Germinal center (tissue), 1 donor: ENCODE measurements at places on chromosomes 6 and 20.

DNA sequence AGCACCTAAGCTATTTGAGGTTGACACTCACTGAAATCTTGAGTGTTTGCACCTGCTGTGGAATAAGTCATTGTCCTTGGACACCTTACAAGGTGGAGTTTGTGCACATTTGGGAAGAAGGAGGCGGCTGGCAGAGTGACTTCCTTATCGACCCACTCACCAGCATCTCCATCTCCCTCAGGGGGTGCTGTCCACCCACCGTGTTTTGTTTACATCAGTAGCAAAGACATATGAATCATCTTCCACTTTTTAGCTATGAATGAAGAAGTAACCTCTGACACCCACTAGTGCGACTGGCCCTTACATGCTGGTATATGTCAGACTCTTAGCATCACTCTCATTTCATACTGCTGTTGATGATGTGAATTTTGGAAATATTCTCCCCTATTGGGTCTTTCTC is 119.5 kb upstream of the SGK1 start:
- peak; percentile 39 for DNase-seq

DNA sequence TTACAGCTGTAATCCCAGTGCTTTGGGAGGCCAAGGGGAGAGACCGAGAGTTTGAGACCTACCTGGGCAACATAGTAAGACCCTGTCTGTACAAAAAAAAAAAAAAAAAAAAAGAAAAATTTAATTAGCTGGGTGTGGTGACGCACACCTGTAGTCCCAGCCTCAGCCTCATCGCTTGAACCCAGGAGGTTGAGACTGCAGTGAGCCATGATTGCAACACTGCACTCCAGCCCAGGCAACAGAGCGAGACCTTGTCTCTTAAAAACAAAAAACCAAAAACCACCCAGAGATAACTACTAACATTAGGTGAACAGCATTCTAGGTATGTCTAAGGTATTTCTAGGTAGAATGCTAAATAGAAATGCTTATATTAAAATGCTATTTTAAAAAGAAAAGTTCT is 21.0 kb upstream of the PI16 start:
- no peak for DNase-seq

DNA sequence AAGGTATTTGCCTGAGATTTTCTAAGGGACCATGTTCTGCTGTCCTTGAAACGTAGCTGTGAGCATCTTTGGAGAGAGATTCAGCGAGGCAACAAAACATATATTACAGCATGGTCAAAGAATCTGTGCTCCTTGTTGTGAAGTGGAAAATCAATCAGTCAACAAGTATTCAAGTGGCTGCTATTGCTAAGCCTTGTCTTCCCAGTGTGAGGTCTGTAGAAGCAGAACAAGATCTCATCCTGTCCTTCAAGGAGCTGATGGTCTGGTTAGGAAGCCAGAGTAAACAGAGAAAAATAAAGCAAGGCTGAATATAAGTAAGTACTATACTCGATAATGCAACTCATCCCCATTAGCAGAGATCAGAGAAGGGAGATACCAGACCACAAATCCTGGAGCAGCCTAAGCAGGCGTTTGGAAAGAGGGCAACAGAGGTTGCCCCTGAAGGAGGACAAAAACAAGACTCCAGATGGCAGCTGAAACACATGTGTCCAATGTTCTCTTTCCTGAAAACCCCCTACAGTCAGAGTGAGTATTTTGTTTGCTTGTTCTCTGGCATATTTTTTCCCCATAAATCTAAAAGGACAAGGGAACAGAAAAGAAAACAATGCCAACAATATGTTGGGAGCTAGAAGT is 392.0 kb downstream of the SYNE1 start:
- no peak for DNase-seq

GRCh38 chr20:34938466-34939163 is 17.0 kb downstream of the GSS start:
- DNase-seq = no peak

DNA sequence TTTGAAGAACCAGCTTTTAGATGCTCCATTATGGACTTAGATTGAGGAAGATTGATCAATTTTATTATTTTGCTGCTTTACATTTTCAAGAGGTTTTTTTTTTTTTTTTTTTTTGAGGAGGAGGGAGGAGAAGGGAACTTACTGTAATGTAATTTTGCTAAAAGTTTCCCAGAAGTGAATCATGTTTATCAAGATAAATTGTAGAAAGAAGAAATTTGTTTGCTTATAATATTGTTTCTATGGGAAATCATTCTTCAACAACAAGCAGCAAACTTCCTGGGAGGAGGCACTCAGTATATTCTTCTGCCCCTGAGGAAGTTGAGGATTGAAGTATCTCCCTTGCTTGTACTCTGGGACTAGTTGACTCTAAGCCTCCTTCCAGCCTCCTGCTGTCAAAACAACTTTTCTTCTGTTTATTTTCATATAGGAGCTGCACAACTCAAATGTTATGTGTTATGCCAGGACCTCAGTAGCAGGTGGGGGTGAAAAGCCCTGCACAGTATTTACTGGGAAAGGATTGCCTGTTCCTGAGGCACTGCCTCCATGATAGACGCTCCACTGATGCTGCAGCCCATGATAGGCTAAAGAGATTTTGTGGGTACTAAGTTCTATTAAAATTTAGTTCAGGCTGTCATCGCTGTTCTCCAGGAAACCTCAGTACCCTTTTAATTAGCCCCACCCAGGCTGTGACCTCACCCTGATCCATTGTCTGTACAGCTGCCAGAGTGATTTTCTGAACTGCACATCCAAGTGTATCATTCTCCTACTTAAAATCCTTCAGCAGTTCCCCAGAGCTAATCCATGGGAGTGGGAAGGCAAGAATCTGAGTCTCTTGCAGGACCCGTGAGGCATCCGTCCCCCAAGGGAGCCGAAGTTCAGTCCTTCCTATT is 51.9 kb downstream of the CARMIL1 start:
- DNase-seq = no peak

- no peak for DNase-seq
Measured at GRCh38 chr20:40634891-40635290, 54.1 kb downstream of the MAFB start.

GRCh38 chr6:37308069-37308815 is 45.5 kb upstream of the RNF8 start:
- DNase-seq = no peak

DNA sequence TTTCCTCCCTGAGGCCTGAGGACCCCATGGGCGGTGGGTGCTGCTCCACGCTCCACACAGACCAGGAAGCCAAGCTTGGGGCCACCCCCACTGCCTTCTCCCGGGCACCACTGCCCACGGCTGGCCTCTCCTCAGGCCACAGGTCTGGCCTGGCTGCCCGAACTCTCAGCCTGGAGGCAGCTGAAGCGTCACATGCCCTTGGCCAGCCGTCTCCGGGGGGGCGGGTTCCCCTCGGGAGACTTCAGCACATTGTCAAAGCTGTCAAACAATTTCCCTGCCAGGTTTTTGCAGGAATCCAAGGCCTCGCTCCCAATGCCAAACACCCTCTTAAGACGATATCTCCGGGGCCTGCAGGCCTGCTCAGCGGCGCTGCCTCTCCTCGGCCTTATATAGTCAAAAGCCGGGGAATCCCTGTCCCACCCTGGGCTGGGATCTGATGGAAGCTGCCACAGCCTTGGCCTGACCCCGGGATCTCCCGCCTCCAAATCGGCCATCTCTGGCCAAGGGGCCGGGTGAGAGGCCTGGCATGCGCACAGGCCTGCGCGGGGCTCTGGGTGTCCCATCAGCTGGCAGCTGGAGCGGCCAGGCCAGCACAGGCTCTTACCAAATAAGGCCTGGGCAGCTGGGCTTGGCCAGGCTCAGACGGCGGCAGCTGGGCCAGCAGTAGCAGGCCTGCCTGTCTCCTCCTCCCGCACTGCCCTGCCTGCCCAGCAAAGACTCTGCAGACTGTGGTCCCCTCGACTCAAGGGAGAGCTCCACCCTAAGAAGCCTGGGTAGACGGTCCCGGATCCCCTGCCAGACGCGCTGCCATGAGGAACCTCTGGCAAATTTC is 49.7 kb downstream of the RBM38 start:
- no peak for DNase-seq

- DNase-seq = peak; percentile 22
Measured at GRCh38 chr6:90146921-90147649, 149.6 kb downstream of the BACH2 start.

- no peak for DNase-seq
Measured at GRCh38 chr6:108071736-108072276, 2.7 kb downstream of the OSTM1 start.

- DNase-seq = no peak
Measured at GRCh38 chr6:138997136-138997535, 9.1 kb upstream of the REPS1 start.

- no peak for DNase-seq
Measured at GRCh38 chr6:21733311-21733710, 139.8 kb downstream of the SOX4 start.

DNA sequence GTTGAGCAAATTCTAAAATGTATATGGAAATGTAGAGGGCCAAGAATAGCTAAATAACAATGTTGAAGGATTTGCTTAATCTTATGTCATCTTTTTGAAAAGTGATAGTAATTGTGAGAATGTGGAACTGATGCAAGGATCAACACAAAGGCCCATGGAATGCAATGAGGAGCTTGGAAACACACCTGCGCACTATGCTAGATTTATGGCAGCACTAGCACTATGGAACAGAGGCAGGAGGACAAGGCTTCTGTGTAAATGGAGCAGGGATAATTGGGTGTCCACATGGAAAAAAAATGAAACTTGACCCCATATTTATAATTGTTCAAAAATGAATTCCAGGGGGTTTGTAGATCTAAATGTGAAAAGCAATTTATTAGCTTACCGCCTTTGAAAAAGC is 298.3 kb downstream of the FARS2 start:
- no peak for DNase-seq

DNA sequence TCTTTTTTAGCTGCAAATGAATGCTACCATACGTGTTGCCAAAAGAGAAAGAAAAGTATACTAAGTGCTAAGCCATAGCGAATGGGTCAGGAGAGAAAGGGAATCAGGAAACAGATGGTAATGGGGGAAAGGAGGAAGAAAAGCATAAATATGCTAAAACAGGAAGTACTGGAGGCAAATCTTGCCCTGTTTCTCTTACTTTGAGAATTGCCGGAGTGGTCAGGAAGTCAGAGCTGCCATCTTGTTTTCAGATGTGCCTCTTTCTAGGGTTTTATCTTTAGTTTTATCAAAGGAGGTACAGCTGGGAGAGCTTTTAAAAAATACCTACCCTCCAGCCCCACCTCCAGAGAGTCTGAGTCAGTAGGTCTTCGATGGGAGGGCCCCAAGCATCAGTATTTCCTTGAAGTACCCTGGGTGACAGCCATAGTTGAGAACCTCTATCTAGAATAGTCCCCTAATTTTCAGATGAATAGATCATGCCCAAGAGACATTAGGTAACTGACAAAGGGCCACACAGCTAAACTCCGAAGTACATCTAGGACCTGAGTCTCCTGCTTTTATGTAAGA is 193.3 kb downstream of the CLIC5 start:
- DNase-seq = no peak

- DNase-seq = peak; percentile 25
Measured at GRCh38 chr6:35602133-35602946, 86.4 kb downstream of the FKBP5 start.

DNA sequence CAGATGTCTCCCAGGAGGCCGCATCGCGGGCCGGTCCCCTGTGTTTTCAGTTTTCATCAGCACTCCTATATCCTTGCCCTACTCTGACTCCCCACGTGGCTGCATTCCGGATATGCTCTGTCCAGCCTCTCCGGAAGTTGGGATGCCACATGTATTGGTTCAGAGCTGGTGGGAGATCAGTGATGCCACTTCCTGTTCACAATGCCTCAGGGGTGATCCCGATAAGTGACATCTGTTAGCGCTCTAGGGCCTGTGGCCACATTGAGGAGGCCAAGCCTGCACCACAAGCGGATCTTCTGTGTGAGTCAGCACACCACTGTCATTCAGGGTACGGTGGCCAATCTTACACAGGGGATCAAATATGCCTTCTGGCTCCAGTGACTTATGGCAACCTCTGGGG is 57.8 kb downstream of the PPP1R3G start:
- no peak for DNase-seq
